ENCODE measurements at places on chromosomes 13 and 19.
A peak's percentile ranks its signal among the peaks of the same experiment; 100 is the strongest.

- DNase-seq: peak; percentile 13
These were observed 21.9 kb downstream of the ATP11A start for GRCh38 chr13:112711528-112712265.

DNA sequence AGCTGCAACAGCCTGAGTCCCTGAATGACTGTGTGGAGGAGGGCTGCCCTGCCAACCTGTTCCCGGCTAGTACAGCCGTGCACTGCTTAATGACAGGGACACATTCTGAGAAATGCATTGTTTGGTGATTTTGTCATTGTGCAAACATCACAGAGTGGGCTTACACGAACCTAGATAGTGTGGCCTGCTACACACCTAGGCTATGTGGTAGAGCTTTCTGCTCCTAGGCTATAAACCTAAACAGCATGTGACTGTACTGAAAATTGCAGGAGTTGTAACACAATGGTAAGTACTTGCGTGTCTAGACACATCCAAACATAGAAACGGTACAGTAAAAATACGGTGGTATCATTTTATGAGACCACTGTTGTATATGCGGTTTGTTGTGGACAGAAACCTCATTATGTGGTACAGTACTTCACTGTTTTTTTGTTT lies 35.0 kb downstream of the VASP start:
- no peak for DNase-seq

- no peak for DNase-seq
These were observed 144.1 kb downstream of the PAN3 start for GRCh38 chr13:28282451-28282850.

DNA sequence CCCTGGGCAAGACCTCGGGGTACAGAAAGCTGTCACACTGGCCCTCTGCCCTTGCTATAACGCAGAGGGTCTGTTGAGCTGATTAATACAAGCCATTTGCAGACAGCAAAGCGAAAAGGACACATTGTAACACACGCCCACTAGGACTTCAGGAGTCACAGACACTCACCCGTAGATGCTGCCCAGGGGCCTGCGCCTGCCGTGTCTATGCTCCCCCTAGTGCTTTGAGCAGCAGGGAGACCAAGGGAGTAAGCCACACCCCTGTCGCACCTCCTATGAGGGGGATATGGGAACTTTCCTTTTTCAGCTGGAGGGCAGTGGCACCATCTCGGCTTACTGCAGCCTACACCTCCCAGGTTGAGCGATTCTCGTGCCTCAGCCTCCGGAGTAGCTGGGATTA lies 1930.2 kb downstream of the OLFM4 start:
- DNase-seq: no peak

DNA sequence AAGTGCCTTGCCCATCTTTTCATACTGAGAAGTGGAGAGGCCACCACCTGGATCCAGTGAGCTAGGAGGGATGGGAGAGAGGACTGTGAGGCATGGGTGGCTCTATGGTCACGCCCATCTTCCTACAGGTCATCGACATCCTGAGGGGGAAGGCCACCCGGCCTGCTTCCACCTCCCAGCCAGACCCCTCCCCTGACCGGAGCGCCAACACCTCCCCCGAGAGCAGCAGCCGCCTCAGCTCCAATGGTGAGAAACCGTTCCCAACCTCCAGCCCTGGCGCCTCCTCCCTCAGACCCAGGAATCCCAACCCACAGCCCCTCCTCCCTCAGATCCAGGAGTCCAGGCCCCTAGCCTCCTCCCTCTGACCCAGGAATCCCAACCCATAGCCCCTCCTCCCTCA lies 10.1 kb downstream of the BCL3 start:
- no peak for DNase-seq

GRCh38 chr13:36752673-36753072 lies 66.3 kb upstream of the RFXAP start:
- DNase-seq: no peak

DNA sequence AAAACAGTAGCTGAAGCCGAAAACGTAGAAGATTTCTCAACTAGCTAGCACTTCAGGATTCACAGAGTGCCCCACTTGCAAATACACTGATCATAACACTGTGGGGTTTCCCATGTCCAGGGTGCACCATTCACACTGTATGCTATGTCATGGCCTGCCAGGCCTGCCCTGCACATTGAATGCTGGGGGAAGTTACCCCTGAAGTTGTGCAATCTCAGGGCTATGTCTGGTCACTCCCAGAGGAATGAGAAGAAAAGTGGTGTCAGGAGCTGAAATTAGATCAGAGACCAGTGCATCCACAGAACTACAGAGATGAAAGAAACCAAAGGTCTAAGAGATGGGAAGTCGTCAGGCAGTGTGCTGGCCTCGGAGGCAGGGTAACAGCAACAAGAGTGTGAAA lies 196.8 kb downstream of the RAP2A start:
- DNase-seq: no peak

DNA sequence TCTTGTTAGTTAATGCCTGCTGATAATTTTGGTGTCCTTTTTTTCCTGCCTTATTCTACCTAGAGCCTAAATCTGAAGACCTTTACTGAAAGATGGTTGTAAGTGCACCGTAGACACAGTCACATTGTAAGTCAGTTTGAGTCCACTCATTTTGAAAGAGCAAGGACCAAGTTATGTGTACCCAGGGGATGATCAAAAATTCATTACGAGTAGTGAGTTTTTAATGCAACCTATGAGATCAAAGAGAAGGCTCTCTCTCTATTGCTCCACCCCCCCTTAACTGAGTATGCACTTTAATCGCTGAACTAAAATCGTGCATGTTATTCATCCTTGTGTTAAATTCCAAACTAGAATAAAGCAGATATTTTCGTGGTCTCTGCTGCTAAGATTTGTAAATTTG lies 1.8 kb downstream of the RAP2A start:
- no peak for DNase-seq

DNA sequence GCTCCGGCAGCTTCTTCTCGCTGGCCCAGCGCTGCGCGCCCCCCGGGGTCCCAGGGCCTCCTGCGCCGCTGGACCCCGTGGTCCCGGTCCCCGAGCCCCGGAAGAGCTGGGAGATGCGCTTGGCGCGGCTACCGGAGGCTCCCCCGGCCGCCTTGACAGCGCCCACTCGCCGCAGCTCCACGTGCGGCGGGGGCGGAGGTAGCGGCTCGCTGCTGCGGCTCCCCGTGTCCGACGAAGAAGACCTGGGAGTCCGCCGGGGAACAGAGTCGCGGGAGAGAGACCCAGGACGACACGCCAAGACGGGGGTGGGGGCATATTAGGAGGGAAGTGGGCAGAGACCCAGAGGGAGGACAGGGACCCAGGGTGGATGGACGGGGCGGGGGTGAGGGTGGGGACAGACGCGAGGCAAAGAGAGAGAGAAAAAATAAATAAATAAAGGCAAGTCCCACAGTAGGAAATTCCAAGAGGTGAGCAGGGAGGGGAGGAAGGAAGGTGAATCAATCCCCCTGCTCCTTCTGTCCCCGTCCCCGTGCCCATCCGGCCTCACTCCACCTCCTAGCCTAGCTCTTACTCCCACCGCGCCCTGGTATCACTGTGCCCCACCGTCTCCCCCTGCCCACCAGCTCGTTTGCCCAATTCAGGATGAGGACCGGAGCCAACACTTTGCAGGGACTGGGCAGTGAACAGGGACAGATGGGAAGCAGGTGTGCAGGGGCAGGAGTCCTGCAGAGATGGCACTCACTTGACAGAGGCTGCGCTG lies 826 bp downstream of the RASIP1 start:
- no peak for DNase-seq

GRCh38 chr19:44712864-44713515 lies 14.0 kb downstream of the CEACAM16 start:
- DNase-seq: no peak

GRCh38 chr13:86792153-86792651 lies 879.0 kb upstream of the SLITRK5 start:
- no peak for DNase-seq

GRCh38 chr13:45240143-45240542 lies 39.3 kb upstream of the KCTD4 start:
- DNase-seq: no peak

- no peak for DNase-seq
These were observed 9.6 kb upstream of the ZNRF4 start for GRCh38 chr19:5445561-5446055.

GRCh38 chr19:18160971-18161635 lies 8.1 kb downstream of the PIK3R2 start:
- DNase-seq: peak; percentile 80

- no peak for DNase-seq
These were observed 1.2 kb upstream of the ZNF574 start for GRCh38 chr19:42074513-42075363.

GRCh38 chr19:16022681-16023080 lies 53.6 kb upstream of the TPM4 start:
- DNase-seq: no peak

- DNase-seq: peak; percentile 48
These were observed 7.1 kb upstream of the PDE4C start for GRCh38 chr19:18233224-18233825.

All from stimulated activated CD4-positive, alpha-beta T cell treated with anti-CD3 and anti-CD28 coated beads, Interleukin-2, amount 100 ng/mL, for 48 hours (primary cell).